ENCODE measurements at places on chromosomes 1 and 21.
A peak's percentile ranks its signal among the peaks of the same experiment; 100 is the strongest.

- DNase-seq: no peak
Observed at GRCh38 chr1:196891251-196891650, 3.4 kb downstream of the CFHR4 start.

DNA sequence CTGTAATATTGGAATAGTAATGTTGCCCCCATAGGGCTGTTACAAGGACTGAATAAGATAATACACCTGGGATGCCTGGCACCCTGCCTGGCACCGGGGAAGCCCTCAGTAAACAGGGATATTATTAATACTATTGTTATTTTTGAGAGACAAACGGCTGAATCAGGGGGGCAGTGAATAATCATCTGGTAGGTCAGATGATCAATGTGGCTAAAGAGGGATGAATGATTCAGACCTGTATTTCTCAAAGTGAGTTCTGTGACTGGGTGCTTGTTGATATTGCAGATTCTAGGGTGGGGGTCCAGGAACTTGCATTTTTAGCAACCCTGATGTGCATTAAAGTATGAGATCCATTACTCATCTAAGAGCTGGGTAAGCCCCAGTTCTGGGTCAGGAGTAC, 46.2 kb upstream of the BCL10 start:
- DNase-seq: peak; percentile 89

GRCh38 chr21:42093186-42093585, 22.1 kb downstream of the UMODL1 start:
- DNase-seq: no peak

DNA sequence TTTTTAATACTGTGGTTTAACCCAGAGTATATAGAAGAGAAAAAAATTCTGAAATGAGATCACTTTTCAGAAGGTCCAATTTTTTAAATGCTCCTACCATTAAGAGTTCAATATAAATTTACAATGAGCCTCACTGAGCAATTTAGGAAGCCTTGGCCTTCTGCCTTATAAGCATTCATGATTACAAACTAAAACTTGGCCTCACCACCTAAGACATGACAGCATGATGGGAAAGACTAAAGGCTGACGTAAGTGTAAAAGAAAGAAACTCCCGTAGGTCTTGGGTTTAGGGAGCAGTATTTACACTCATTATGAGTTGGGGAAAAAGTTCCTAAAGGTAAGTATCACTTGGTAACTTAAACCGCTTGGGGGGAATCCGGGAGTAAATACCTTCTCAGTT, 70.7 kb upstream of the ESRRG start:
- DNase-seq: no peak

DNA sequence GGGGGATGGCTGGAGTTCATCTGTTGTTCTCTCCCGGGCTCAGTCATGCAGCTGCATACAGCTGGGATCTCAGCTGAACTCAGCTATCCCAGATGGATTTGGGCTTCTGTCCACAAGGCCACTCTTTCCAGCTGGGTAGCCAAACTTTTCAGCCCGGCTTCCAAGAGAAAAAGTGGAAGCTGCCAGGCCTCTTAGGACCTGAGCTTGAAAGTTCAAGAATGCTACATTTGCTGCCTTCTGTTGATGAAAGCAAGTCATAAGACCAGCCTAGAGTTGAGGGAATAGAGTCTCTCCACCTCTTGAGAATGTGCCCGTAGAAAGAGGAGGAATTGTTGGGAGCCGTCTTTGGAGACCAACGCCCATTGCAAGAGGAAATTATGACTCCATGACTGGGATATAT, 95.3 kb downstream of the C1orf21 start:
- no peak for DNase-seq

DNA sequence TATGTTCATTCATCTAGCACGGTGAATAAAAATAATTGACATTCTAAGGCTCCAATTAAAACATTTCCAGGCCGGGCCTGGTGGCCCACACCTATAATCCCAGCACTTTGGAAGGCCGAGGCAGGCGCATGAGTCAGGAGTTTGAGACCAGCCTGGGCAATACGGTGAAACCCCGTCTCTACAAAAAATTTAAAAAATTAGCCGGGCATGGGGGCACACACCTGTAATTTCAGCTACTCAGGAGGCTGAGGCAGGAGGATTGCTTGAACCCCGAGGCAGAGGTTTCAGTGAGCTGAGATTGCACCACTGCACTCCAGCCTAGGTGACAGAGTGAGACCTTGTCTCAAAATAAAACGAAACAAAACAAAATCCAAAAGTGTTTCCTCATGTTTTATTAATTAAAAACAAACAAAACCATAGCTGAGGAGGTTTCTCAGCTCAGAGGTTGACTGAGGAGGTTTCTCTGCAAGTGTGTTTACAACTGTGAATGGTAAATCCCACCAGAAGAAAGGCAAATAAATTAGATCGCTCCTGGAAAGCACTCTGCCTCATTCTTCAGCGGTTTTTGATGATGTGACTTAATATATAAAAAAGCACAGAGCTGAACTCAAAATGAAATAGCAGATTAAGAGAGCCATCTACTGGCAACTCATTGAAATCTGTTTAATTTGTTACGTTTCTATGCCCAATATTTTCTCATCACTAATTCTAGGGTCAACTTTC, 37.7 kb upstream of the ATG4C start:
- peak; percentile 72 for DNase-seq

GRCh38 chr1:101365878-101366277, 129.1 kb downstream of the S1PR1 start:
- DNase-seq: no peak

DNA sequence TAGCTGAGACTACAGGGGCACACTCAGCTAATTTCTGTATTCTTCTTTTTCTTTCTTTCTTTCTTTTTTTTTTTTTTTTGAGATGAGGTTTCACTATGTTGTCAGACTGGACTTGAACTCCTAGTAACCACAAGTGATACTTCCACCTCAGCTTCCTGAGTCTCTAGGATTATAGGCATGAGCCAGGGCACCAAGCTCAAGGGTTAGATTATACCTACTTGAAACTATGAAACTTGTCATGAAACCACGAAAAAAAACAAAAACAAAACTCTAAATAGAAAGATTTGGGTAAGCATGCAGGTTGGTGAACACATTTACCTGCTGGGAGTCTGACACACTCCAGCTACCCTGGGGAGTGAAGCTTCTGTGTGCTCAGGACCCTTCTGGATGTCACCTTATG, 2250.4 kb downstream of the MRPL39 start:
- no peak for DNase-seq

GRCh38 chr1:112675728-112676381, 1.4 kb downstream of the MOV10 start:
- DNase-seq: no peak

DNA sequence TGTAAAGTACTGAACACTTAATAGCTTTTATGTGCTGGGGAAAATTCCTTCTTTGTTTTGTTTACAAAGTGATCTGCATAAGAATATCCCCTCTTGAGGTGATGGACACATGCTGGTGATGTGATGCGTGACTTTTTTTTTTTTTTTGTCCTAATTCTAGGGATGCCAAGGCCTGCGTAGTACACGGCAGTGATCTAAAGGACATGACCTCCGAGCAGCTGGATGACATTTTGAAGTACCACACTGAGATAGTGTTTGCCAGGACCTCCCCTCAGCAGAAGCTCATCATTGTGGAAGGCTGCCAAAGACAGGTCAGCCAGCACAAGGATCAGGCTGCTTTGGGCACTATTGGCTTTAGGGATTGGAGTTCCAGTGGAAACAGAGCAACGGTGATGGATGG, 24.7 kb downstream of the ATP1A1 start:
- no peak for DNase-seq

Data from renal cortical epithelial cell (primary cell).